ENCODE measurements at places on chromosomes 7 and 10. TPM values are rescaled to one million over a fixed set of nuclear protein-coding genes. Genes with fewer than 3 reads are reported as not detected.

- no peaks in the 10 kb centered on the region for H3K27me3 ChIP-seq
- H3K27ac ChIP-seq = no peak overlapping the region
- peaks cover 15% of the 10 kb centered on the region for H3K4me1 ChIP-seq
- no peak for DNase-seq
Observed at GRCh38 chr7:77727527-77727926, 31.3 kb downstream of the RSBN1L start.

- no peak for DNase-seq
- no peak overlapping the region for H3K4me3 ChIP-seq
- no peak overlapping the region for H3K27ac ChIP-seq
- H3K4me1 ChIP-seq = no peaks in the 10 kb centered on the region
Observed at GRCh38 chr7:2384354-2385243, 18.8 kb upstream of the CHST12 start.

GRCh38 chr10:6045314-6045848, 16.8 kb downstream of the IL2RA start:
- H3K36me3 ChIP-seq = no peaks in the 10 kb centered on the region
- no peaks in the 10 kb centered on the region for H3K4me1 ChIP-seq
- H3K27ac ChIP-seq = no peak overlapping the region
- H3K27me3 ChIP-seq = no peaks in the 10 kb centered on the region

DNA sequence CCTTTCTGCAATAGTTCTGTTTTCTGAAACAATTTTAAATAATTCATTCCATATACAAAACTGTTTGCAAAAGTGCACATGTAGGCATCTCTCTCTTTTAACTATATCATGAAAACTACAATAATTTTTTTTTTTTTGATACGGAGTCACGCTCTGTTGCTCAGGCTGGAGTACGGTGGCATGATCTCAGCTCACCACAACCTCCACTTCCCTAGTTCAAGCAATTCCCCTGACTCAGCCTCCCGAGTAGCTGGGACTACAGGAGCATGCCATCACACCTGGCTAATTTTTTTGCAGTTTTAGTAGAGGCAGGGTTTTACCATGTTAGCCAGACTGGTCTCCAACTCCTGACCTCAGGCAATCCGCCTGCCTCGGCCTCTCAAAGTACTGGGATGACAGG, 44.0 kb upstream of the SEMA3A start:
- no peaks in the 10 kb centered on the region for H3K4me1 ChIP-seq
- no peaks in the 10 kb centered on the region for H3K27me3 ChIP-seq
- DNase-seq = no peak
- no peaks in the 10 kb centered on the region for H3K36me3 ChIP-seq
- no peak overlapping the region for H3K4me3 ChIP-seq
- H3K27ac ChIP-seq = no peak overlapping the region

DNA sequence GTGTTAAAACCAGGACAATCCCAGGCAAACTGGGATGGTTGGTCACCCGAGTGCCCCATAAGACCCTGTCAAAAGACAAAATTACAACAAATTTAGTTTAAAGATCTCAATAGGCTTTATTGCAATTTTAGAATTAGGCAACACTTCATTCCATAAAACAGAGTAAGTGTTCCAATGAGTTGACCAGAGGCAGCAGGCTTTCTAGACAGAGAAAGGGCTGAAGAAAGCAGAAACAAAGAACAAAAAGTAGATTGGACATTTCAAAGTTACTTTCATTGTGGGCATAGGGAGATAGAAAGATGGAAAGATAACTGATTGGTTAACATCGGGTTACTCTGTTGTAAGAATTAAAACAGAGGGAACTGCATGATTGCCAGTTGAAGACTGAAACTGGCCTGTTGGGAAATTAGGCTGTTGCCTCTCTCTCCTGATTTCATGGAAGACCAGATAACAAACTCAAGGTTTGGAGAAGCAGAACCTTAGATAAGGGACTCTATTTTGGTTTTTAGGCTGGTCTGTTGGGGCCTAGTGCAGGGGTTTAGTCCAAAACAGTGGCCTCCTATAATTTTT, 36.3 kb downstream of the ENTPD1 start:
- no peaks in the 10 kb centered on the region for H3K36me3 ChIP-seq
- H3K27me3 ChIP-seq = no peaks in the 10 kb centered on the region
- H3K4me3 ChIP-seq = no peak overlapping the region
- no peak for DNase-seq
- peak overlapping the region; percentile 75 for H3K27ac ChIP-seq

- H3K4me1 ChIP-seq = no peaks in the 10 kb centered on the region
- DNase-seq = no peak
- H3K36me3 ChIP-seq = no peaks in the 10 kb centered on the region
- H3K27me3 ChIP-seq = no peaks in the 10 kb centered on the region
- H3K27ac ChIP-seq = no peak overlapping the region
Observed at GRCh38 chr10:123096452-123096851, 39.3 kb upstream of the HMX3 start.

GRCh38 chr10:13100349-13101294, 659 bp downstream of the OPTN start:
- H3K4me1 ChIP-seq = no peaks in the 10 kb centered on the region
- DNase-seq = peak; percentile 27
- no peaks in the 10 kb centered on the region for H3K27me3 ChIP-seq
- peak overlapping the region; percentile 96 for H3K27ac ChIP-seq
- H3K36me3 ChIP-seq = no peaks in the 10 kb centered on the region
- H3K4me3 ChIP-seq = peak overlapping the region; percentile 96

DNA sequence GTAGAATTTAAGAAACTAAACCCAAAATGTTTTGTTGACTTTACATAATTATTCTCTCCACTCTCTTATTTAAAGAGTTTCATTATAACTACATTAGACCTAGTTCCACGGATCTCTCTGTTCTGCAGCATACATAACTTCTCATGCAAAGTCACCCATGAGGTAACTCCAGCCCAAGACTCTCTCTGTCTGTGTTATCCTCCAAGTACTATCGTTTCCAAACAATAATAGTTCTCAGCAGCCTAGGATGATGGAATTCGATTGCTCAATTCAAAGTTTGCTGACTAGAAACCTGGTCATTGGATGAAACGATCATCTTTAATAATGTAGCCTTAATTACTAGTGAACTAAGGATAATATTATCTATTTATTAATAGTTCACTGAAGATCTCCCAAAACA, 203.1 kb upstream of the PTN start:
- no peaks in the 10 kb centered on the region for H3K36me3 ChIP-seq
- no peak overlapping the region for H3K4me3 ChIP-seq
- no peak overlapping the region for H3K27ac ChIP-seq
- no peak for DNase-seq
- H3K4me1 ChIP-seq = no peaks in the 10 kb centered on the region

DNA sequence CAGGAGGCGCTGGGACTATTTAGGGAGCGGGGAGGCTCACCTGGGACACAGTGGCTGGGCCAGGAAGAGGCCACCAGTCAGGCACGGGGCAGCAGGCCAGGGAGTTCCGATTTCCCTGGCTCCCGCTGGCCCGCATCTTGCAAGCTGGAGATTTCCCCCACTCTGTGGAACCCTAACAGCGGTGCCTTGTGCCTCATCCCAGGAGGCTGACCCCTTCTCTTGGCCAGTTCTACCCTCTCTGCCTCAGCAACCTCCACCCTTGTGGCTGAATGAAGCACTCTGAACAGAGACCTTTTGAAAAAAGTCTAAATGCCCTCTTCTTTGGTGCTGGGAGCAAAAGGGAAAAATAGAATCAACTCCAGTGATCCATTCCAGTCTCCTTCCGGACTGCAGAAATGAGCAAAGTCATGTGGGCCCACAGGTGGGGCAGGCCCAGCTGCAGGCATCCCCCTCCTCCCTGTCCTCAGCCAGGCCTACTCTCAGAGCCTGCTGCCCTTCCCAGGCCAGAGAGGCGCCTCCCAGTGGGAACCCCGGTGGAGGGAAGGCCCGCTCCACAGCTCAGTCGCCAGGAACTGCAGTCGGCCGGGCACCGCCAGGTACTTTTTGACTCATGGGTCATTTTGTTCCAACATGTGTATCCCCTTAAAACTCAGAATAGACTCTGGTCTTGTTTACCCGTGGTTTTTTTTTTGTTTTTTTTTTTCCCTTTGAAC, 155.5 kb downstream of the ZNF248 start:
- H3K4me3 ChIP-seq = no peak overlapping the region
- no peaks in the 10 kb centered on the region for H3K27me3 ChIP-seq
- H3K4me1 ChIP-seq = no peaks in the 10 kb centered on the region
- H3K27ac ChIP-seq = no peak overlapping the region

GRID2IP gene
- 0.95 TPM for total RNA-seq

All from Peyer's patch (tissue), 4 donors.